CD14-positive monocyte (primary cell): ENCODE measurements at places on chromosomes 2 and 18. TPM values are rescaled to one million over a fixed set of nuclear protein-coding genes. Genes with fewer than 3 reads are reported as not detected.

- peaks cover 27% of the 10 kb centered on the region for H3K4me1 ChIP-seq
- DNase-seq: peak; percentile 71
- H3K36me3 ChIP-seq: no peaks in the 10 kb centered on the region
- no peak overlapping the region for H3K4me3 ChIP-seq
Measured at GRCh38 chr18:63878343-63878742, 9.2 kb upstream of the SERPINB2 start.

DNA sequence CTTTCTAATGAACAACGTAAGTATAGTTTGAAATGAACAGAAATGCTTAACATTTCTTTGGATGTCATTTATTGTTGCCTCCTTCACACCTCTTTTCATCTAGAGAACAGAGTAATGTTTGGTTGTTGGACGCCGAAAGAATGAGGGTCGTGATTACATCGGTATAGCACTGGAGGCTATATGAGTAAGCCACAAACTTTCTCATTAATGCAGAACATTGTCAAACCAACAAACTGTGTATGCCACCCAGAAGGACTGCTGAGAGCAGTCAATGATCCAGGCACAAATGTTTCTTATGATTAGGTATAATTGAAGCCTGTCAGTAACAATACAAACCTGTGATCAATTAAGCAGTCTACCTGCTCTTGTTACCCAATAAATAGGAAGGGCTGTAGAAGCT lies 1494.7 kb upstream of the NXPH2 start:
- no peaks in the 10 kb centered on the region for H3K4me1 ChIP-seq
- H3K4me3 ChIP-seq: no peak overlapping the region
- no peaks in the 10 kb centered on the region for H3K36me3 ChIP-seq
- H3K27ac ChIP-seq: no peak overlapping the region
- DNase-seq: no peak
- H3K27me3 ChIP-seq: no peaks in the 10 kb centered on the region

DNA sequence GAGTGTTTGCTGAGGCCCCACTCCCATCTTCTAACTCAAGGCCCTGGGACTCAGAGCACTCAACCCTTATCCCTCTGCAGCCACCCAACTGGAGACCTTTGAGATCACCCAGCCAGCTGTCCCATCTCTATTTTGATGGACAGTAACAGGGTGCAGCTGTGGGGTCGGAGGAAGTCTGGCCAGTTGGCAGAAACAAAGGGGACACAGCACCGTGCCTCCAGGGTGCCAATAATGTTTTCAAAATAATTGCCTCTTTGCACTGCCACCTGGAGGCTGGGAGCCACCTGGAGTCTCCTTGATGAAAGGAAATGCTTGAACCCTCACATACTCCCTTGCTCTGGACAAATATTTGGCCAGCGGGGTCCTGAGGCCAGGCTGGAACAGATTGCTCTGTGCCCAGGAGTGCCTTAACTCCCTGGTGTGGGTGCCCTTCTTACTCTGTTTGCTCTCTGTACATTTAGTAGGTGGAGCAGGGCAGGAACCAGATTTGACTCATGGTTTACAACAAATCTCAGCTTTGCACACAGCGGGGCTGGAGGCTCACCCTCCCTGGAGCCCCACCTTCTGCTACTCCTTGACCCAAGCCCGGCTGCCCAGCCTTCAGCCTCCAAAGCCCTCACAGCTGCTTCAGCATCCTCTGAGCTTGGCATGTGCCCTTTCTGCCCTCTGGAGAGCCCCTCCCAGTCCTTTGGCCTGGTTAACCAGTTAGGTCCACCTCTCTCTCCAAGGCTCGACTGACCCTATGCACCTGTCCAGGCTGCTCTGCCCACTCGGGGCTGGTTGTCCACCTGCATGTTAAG lies 17.2 kb downstream of the MAL start:
- H3K4me3 ChIP-seq: no peak overlapping the region
- H3K36me3 ChIP-seq: no peaks in the 10 kb centered on the region
- H3K27me3 ChIP-seq: no peaks in the 10 kb centered on the region

The SPR gene
- 2.9 and 3.4 TPM in 2 replicates for polyA plus RNA-seq
